ENCODE measurements at places on chromosomes 6 and 20. TPM values are rescaled to one million over a fixed set of nuclear protein-coding genes. Genes with fewer than 3 reads are reported as not detected.

GRCh38 chr20:58718121-58718563 lies 25.5 kb downstream of the NPEPL1 start:
- no peak for DNase-seq

- DNase-seq: no peak
Observed at GRCh38 chr6:37449984-37450383, 17.0 kb downstream of the CMTR1 start.

DNA sequence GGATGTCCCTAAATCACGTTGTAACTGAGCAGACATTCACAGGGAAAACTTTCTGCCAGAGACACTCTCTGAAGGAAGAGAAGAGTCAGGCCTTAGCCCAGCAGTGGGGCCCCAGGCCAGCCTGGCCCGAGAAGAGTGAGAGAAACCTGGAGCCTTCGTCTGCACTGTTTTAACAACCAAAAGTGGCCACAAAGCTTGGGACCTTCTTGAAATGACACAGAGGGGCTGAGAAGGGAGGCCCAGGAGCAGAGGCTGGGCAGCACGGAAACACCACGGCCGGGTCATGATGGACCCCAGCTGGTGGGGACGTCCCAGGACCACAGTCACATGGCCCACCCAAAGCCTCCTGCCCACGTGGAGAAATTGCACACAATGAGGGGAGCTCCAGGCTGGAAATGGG lies 126.8 kb upstream of the THBS2 start:
- DNase-seq: no peak

The CLPSL1 gene
- total RNA-seq: not detected

DNA sequence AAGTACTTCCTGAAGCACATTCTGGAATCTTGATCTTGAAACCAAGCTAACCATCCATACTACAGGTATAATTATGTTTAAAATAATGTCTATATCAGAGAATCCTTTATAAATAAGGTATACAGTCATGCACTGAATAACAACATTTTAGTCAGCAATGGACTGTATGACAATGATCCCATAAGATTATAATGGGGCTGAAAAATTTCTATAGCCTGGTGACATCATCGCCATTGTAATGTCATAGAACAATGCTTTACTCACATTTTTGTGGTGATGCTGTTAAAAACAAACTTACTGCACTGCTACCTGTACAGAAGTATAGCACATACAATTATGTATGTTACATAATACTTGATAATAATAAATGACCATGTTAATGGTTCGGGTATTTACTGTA lies 31.8 kb downstream of the RNF146 start:
- no peak for DNase-seq

DNA sequence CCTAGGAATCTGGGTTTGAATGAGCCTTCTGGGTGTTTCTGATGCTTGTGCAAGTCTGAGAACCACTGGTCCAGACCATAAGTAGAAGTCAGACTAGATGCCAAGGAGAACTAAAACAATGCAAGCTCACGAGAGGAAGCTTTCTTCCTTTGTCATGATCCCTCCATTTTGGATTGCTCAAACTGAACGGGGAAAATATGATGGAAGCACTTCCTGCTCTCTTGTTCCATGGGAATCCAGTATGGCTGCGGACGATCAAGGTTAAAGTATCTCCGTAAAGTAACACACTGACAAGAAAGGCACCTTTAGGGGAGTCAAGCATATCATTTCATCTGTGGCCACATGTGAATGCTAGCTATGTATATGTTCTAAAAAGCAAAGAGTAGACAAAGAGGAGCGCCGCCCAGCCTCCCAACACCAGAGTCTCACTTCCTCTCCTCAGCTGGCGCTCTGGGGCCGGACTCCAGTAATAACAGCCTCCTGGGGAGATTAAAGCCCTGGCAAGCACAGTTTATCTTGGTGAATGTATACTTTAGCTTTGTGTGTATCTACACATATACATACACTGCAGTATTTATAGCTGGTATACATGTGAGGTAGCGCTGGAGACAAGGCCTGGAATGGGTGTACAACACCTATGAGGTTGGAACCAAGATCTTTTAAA lies 88.1 kb downstream of the FOXC1 start:
- DNase-seq: no peak

The SMLR1 gene
- total RNA-seq: not detected

DNA sequence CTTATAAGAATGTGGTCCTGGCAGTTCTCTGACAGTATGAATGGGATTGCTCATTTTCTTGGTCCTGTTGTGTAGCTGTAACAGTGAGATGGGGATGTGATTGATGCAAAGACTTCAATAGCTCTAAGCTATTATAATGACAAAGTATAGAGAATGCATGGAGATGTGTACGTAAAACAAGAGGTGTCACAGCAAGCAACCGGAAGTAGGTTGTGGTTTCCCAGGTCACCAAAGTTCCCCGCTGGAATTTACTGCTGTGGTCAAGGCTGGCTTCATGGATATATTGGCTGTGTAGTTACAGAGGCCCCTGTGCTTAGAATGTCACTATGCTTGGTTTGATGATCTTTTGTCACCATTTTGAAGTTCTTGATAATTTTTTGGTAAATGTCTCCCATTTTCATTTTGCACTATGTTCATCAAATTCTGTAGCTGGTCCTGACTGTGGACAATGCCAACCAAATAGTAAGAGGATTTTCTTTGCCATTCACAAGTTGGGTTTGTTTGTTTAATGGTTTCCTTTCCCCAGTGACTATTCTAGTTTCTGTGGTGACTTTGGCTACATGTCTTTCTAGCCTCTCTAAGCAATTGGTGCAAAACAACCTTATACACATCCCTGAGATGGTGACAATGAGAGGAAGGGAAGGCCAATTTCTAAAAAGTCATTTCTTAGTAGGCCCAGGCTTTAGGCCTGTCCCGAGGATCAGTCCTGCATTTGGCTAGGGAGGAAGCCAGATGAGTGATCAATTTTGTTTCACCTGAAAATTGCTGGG lies 10.5 kb downstream of the DNAH8 start:
- DNase-seq: peak; percentile 10

The RIPOR2 gene
- 0.29 TPM for total RNA-seq

DNA sequence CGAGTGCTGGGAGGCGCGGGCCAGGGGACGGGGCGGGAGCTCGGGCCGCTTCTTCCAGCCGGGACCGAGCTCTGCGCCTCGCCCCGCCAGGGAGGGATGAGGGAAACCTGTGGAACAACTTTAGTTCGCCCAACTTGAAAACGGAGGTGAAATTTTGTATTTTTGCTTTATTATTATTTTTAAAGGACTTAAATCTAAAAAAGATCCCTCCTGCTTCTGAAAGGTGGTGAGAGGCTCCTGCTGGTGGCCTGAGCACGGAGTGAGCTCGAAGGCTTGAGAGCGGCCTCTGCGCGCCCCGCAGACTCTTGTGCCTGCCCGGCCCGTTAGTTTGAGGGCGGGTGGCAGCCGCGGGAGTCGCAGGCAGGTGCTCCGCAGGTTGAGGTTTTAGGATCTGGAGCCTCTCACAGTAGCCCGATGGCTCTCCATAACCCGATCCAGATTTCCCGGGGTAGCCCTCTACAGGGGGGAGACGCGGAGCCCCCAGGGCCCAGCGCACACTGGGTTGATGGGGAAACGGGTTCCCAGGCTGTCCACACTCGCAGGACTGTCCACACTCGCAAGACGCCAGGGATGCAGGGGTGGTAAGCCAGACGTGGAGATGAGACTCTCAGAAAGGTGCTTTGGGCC lies 46.2 kb upstream of the SUPT3H start:
- DNase-seq: no peak

DNA sequence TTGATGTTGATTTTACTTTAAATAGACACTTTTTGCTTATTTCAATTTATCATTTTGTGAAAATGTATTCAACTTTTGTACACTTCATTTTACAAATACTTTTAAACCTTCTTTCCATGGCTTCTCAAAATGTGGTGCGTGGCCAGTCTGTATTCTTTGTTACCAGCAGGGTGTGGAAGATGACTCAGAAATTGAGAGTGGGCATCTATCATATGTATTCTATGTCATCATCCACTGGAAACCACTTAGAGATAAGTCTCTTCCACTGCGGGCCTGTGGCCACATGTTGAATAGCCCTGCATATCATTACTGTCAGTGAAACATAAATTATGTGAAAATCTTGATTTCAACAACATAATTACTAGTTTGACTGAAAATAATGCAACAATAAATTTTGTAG lies 52.6 kb upstream of the MC3R start:
- no peak for DNase-seq

DNA sequence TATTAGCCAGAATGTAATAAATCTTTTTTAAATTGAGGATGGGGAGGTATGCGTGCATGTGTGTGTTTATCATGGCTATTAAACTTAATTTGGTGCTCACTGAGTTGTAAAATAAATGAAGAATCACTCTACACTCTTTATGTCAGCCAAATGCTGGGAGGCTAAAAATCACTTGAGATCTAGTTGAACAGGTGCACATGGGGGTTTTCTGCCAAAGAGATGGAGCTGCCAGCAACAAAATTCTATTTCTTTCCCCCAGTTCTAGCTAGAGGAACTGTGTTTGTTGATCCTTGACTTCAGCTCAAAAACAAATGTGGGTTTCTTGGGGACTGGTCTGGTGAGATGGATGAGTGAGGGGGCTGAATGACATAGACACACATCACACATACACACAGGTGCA lies 183.3 kb upstream of the BTBD3 start:
- DNase-seq: no peak

- no peak for DNase-seq
Observed at GRCh38 chr6:151658091-151658490, 149.4 kb upstream of the ESR1 start.

DNA sequence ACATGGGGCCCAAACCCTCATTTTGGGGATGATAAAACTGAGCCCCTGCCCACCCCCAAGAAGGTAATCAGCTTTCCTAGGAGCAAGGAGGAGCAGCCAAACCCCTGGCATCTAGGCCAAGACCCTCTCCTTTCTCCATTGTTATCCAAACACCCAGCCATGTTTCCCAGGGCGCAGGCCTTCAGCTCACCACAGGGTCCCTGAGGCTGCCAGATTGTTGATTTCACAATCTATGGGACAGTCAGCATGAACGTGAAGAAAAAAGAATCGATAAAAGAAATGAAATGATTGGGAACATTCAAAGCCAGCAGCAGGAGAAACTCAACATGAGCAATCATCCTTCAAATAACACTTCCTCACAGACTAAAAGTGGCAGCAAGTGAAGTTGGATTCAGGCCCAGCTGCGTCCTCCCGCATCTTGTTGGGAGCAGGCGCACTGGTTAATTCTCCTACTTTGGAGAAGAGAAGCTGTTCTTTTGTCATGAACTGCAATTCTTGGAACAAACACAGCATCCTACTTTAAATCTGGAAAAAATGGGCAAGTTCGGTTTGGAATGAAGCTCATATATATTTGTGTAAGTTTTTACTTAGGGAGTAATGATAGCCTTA lies 241.8 kb upstream of the PRDM1 start:
- DNase-seq: no peak

GRCh38 chr6:170278743-170279094 lies 12.2 kb downstream of the DLL1 start:
- no peak for DNase-seq

- no peak for DNase-seq
Observed at GRCh38 chr6:90202156-90202555, 94.5 kb downstream of the BACH2 start.

GRCh38 chr20:32019563-32020463 lies 9.6 kb downstream of the CCM2L start:
- DNase-seq: no peak

DNA sequence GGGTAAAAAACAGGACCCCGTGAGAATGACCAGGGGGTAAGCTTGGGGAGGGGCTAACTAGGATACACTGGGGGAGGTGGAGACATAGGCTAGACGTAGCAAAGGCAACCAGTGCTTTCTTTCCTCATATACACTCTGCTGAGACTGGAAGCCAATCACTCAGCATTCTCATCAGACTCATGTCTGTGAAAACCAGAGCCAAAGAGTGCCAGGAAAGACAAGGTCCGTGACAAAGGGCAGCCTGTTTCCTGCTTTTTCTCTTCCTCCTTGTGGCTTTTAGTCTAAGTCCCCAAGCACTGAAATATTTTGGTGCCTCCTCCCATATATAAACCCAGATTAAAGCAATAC lies 97.9 kb upstream of the NEDD9 start:
- no peak for DNase-seq

DNA sequence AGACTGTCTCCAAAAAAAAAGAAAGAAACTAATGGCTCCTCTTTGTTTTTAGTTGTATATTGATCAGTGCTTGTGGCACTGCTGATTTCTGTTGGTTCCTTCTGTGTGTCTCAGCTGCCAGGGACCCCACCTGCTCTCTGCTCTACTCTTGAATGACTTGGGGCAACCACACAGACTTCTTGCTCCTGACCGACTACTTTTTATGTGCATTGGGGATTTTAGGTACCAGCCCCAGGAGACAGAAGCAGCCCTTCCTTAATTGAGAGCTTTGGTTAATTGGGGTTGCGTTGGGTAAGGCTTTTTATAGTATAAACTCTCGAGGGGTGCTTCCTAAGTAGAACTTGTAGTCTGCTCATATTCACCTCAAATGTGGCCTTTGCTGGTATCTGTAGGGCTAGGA lies 6.9 kb downstream of the STK35 start:
- no peak for DNase-seq

- DNase-seq: no peak
Observed at GRCh38 chr6:159169193-159169555, at the start of gene FNDC1. Gene FNDC1 (plus strand): TSS chr6:159169400. CDS start chr6:159169597, 197 bp downstream.

DNA sequence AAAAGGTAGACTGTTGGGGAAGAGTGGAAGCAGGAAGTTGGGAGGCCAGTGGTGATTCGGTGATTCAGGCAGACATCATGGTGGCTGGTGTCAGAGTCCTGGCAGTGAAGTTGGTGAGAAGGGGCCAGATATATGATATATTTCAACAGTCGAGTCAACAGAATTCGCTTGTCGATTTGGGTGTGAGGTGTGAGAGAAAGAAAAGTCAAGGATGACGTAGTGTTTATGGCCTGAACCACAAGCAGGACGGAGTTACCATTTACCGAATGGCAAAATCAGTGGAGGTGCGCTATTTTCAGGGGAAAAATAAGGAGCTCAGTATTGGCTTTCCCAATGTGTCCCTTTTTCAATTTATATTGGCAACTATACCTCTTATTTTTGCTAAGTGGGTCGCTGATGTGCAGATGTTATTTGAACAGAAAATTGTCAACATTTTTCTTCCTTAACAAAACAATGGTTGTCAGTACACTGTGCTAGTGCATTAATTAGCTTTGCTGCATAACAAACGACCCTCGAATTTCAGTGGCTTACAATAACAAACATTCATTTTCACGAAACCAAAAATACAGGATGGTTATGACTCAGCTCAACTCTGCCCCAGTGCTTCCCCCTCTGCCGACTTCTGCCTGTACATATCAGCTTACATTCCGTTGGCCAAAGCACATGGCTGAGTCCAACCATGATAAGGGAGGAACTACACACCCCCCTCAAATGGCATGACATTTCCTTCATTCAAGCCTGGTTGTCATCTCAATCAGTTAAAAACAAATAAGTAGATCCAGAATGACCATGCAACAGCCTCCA lies 255.0 kb upstream of the ZFP64 start:
- DNase-seq: peak; percentile 84

The TAAR2 gene
- total RNA-seq: not detected

Measured in astrocyte (in vitro differentiated cells and primary cell).